CD4-positive, alpha-beta T cell treated with Interleukin-4 for 1 hour (primary cell): ENCODE measurements at places on chromosomes 4 and X.

- DNase-seq: no peak
Observed at GRCh38 chr4:141009129-141009528, 124.1 kb downstream of the RNF150 start.

- peak; percentile 18 for DNase-seq
Observed at GRCh38 chrX:140766024-140766611, 56.6 kb downstream of the LINC00632 start.

DNA sequence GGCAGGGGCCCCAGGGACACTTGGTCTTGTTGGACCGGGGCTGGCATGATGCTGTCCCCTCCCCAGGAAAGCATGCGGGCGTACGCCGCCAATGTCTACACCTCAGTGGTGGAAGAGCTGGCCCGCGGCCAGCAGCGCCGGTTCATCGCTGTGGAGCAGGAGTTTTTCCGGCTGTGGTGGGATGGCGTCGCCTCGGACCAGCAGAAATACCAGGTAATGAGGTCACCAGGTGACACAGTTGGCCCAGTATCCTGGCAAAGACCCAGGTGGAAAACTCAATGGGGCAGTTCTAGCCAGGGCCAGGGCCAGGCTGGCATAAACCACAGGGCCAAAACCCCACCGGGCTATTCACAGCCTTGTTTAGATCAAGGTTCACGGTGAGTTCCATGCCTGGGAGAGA lies 1.5 kb downstream of the MAN2B2 start:
- DNase-seq: no peak

GRCh38 chr4:183610033-183610432 lies 49.0 kb downstream of the RWDD4 start:
- no peak for DNase-seq

DNA sequence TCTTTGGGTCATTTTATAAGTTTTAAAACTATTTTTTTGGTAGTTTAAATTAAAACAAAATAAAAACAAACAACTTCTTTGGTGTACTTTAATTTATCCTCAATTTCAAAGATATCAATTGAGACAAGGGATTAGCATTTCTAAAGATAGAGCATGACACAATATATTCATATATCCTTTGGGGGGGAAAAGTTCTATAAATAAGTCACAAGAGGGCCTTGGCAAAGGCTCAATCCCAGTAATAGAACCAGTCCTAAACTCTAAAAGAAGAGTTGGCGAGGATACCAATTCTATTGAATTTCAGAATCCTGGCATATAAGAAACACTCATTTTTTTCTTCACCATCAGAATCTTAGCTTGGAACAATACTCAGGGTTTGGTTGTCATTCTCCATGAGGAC lies 89.7 kb downstream of the COL4A6 start:
- DNase-seq: no peak

DNA sequence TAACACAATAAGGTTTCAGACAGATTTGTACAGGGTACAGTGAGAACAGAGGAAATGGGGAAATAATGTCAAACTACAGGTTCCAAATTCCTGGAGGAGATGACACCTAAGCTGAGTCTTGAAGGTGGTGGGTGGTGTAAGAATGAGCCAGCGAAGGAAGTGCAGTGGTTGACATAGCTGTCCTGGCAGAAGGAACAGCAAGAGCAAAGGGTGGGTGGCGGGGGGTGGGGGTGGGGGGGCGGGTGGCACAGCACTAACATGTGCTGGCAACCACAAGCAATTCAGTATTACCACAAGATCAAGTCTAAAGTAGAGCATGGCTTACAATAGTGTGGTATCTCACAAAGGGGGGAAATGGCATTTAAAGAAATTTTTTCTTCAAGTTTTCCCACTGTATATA lies 13.1 kb upstream of the G3BP2 start:
- DNase-seq: peak; percentile 20

- no peak for DNase-seq
Observed at GRCh38 chr4:45831692-45832091, 292.2 kb downstream of the GABRG1 start.

DNA sequence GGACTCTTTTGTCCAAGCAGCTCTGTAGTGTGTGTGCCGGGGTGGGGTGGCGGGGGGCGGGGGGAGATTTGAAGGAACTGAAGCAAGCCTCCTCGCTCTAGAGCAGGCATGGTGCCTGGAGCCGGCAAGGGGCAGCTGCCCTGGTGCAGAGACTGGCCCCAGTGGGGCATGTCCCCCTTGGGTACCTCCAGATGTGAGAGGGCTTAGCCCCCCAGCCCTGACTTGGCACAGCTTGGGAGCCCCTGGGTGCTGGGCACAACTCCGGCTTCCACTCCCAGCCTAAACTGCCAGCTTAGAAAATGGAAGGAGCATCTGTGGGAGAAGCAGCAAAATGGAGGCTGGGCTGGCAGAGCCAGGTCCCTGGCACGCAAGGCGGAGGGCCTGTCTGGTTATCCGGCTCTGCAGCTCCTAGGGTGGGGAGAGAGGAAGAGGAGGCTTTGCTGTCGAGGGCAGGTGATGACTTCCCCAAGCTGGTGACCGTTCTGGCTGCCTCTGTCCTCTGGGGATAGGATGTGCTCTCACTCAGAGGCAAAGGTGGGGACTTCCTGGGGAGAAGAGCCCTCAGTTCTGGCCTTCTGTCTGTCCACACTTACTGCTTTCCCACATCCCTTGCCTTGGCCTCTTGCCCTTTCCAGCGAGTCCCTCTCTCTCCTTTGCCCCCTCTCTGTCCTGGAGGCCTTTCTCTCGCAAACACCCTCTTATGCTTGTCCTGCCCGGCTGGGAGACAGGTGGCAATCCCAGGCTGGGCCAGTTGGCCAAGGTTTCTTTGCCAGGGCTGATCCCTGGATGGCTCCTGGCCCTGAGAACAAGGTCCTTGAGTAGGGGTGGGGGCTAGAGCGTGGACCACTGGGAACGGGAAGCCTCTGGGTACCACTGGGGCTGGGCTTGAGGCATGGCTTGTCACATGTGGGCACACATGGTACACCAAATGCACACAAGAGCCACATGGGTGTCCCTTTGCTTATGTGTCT lies 2.0 kb downstream of the DLG3 start:
- no peak for DNase-seq

DNA sequence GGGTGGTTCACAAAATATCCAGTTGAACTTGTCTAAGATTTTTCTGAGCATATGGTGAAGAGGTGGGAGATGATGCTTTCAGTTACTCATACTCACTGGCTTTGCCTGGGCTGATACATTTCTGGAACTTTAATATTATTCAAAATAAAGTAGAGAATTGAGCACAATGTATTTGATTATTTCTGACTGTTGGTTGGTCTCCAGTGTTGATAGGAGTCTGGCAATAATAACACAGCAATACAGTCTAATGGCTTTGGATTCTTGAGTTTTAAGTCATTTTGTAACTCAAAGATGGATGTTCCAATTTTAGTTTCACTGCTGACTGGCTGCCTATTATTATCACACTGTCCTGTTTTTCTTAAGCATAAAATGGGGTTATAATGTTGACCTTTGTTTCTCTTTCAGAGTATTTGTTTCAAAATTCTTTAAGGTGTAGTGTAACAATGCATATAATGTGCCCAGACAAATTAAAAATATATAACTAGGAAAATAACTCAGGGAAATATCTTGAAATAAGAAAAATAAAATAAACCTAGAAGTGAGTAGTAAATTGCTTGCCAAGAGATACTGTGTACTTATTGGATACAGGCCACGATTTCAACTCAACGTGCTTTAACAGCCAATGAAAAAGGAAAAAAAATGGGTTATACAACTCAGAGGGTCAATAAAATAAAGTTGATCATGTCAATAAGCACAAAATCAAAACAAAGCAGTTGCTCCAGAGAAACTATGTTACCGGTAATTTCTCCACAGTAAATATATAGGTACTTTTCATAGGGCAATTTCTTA lies 99.0 kb downstream of the ARSJ start:
- DNase-seq: no peak

- no peak for DNase-seq
Observed at GRCh38 chr4:168485156-168485910, 5.0 kb upstream of the DDX60L start.

GRCh38 chr4:170697045-170697444 lies 607.3 kb upstream of the AADAT start:
- no peak for DNase-seq

GRCh38 chrX:53268173-53268572 lies 13.2 kb downstream of the IQSEC2 start:
- DNase-seq: no peak

DNA sequence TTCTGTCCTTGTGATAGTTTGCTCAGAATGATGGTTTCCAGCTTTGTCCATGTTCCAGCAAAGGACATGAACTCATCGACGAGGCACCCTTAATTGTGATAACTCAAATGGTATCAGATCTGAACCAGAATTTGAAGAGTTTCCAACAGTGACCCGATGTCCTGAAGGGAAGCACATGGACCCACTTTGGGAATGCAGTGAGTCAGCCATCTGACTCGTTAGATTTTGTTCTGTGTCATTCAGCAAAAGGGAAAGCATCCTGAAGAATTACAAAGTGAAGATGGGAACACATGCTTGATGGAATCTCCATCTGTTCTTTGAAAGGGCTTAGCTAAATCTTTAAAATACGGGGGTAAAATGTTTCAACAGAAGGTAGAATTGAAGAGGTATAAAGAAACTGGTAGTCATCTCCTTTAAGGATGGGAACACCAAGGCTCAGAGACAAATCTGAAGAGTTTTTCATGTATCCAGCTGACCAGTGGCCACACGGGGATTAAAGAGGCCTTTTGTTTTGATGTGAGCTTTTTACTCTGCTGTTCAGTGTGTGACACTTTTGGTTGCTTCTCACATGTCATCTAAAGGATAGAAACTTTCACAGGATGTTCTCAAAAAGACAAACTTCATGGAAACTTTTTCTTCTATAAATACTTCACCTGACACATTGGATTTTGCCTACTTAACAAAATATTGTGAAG lies 393.8 kb downstream of the INPP4B start:
- DNase-seq: no peak

- no peak for DNase-seq
Observed at GRCh38 chr4:129342819-129343408, 247.0 kb downstream of the C4orf33 start.

DNA sequence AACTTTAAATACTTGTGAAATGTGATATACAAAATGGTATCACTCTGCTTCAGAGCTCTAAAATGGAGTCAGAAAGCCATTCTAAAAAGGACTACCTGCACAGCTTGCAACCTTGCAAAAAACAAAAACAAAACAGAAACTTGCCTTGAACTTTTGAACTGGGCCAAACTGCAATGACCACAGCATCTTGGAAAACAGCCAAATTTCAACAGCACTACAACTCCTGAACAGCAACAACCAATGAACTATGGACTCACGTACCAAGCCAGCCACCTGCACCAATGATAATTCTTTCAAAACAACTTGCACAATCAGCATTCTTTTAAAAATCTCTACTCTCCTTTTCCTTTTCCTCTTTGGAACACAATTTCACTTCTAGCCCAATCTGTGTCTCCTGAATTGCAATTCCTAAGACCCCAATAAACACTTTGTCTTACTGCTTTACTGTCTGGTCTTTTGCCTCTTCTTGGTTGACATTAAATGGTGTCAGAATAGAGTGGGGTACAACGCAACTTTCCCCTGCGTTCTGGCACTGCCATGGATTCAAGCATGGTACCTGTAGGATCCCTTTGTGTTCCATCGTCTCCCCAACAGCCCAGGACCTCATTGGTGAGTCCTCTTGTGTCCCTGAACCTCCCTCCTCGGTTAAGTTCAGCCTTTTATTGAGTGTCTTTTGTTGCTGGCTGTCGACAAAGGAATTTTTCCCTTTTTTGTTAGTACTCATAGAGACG lies 35.7 kb upstream of the FMR1 start:
- peak; percentile 6 for DNase-seq

DNA sequence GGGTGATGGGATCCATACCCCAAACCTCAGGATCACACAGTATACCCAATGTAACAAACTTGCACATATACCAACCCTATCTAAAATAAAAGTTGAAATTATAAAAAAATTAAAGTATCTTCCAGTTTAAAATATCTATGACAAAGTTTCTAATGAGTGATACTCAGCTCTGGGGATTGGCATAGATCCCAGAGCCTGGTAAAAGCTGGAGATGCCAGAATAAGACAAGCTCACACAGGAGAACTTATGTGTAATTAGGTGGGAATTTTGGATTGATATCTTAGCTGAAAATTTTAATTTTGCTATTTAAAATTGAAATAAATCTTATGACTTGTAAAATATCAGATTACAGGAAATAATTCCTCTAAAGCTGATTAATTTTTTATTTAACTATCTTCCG lies 686.5 kb downstream of the GABRG1 start:
- no peak for DNase-seq

DNA sequence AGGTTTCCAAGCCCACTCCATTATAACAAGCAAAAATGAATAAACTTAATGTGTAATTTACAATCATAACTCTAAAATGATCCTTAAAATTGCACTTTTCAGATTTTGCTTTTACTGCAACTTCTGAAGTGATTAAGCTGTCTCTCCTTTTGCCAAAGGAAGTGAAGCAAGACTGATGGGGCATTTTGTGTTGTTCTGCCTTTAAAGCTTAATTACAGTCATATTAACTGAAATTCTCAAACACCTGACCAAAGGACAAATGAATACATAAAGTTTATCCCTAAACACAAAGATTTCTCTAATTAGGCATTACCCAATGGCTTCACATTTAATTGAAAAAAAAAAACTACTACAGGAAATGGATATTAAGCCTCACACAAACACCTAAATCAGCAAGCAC lies 101.8 kb downstream of the ATP11C start:
- DNase-seq: no peak

GRCh38 chr4:55296096-55296495 lies 49.9 kb upstream of the SRD5A3 start:
- no peak for DNase-seq

GRCh38 chr4:3368841-3369760 lies 72.7 kb upstream of the HGFAC start:
- DNase-seq: no peak

- no peak for DNase-seq
Observed at GRCh38 chr4:5126231-5126630, 75.0 kb downstream of the STK32B start.

GRCh38 chr4:15855804-15856475 lies 77.8 kb downstream of the CD38 start:
- no peak for DNase-seq

GRCh38 chr4:80492761-80493160 lies 157.2 kb downstream of the CFAP299 start:
- peak; percentile 58 for DNase-seq

GRCh38 chrX:153582896-153583295 lies 16.0 kb downstream of the CCNQ start:
- DNase-seq: peak; percentile 67

DNA sequence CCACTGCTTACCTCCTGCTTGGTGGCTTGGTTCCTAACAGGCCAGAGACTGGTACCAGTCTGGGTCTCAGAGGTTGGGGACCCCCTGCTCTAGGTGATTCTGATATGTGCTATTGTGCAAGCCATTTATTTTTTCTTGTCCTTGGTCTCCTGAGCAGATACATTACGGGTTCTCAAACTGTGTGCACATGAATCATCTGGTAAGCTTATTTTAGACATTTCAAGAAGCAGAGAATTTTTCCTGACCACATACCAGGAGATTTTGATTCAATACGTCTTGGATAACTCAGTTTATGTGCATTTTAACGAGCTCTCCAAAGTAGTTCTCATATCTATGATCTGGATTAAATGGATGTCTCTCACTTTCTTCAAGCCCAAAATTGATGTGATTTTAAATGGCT lies 77.2 kb downstream of the FHIP1A start:
- no peak for DNase-seq

- no peak for DNase-seq
Observed at GRCh38 chrX:111519215-111519614, 7.8 kb downstream of the SERTM2 start.
